ENCODE measurements at places on chromosomes 12 and 14.

DNA sequence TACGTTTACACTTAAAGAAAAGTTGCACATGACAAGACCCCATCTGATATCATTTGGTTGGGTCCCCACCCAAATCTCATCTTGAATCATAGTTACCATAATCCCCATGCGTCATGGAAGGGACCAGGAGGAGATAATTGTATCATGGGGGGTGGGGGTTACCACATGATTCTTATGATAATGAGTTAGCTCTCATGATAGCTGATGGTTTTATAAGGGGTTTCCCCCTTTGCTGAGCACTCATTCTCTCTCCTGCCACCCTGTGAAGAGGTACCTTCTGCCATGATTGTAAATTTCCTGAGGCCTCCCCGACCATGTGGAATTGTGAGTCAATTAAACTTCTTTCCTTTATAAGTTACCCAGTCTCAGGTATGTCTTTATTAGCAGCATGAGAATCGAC lies 60.3 kb downstream of the PHLDA1 start:
- no peak for DNase-seq

GRCh38 chr12:95942101-95942523 lies 302 bp downstream of the CCDC38 start:
- no peak for DNase-seq

GRCh38 chr12:115870021-115870420 lies 407.5 kb downstream of the MED13L start:
- no peak for DNase-seq

- DNase-seq: no peak
These were observed 1.3 kb downstream of the ZFHX2 start for GRCh38 chr14:23550131-23550811.

DNA sequence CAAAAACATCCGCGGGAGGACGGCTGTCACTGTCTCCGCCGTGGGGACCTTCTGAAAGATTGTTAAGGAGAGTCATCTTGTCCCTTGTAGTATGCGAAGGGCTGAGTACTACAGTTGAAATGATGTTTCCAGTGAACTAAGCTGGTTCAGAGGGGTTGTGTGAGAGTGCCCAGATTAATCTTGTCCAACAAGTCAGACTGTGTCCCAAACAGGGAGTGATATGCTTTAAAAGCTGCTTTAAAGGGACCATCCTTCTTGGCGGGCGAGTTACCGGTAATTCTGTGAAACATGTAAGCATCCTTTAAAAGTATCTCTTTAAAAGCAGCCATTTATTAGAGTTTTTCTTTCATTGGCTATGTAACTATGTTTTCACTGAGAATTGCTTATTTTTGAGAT lies 1.1 kb downstream of the WDR20 start:
- DNase-seq: no peak

GRCh38 chr12:123533672-123534643 lies at the start of gene RILPL1:
RILPL1 (minus strand) TSS chr12:123533719; CDS start chr12:123533482, 237 bp downstream.
- DNase-seq: no peak

DNA sequence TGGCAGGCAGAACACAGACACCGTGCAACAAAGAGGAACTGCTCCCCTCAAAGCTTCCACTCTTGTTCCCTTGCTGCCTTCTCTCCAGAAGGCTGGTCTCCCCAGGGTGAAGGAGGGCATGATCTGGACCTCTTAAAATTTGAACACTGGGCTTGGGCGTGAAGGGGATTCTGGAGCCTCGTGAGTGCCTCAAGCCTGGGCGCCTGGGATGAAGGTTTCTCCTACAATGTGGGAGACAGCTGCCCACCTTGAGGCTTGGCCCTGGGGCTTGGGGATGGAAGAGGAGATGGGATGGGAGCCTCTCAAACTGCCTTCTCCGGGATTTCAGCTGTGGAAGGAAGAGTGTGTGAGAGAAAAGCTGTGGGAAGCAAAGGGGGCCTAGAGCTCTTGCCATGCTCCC lies 7.8 kb upstream of the RIN3 start:
- DNase-seq: no peak

GRCh38 chr14:42224053-42224888 lies 617.6 kb downstream of the LRFN5 start:
- DNase-seq: no peak

DNA sequence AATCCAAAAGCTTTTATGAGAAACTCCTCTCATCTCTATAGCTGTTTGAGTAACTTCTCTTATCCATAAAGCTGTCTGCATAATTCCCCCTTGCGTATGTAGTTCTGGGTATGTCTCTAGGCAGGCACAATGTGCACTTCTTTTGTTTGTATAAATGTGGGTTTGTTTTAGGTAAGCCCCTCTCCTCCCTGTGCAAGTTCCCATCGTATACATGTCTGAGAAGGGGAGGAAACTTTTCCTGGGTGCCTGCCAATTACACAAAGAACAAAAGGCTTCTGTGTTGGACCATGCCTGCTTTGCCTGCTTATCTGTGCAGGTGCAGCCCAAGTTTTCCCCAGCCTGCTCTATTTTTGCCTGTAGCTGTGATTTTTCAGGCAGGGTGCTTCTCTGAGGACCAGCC lies 96.7 kb downstream of the CCER1 start:
- no peak for DNase-seq

DNA sequence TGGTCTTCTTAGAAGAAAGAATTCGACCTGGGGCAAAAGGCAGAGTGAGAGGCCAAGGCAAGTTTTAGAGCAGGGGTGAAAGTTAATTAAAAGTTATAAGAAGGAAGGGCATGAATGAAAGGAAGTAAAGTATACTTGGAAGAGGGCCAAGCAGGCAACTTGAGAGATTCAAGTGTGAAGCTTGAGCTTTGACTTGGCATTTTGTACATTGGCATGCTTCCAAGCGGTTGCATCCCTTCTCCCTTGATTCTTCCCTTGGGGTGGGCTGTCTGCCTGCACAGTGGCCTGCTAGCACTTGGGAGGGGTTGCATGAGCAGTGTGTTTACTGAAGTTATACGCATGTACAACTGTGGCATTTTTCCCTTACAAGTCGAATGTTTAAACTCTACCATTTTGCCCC lies 74.8 kb upstream of the MGAT4C start:
- no peak for DNase-seq

DNA sequence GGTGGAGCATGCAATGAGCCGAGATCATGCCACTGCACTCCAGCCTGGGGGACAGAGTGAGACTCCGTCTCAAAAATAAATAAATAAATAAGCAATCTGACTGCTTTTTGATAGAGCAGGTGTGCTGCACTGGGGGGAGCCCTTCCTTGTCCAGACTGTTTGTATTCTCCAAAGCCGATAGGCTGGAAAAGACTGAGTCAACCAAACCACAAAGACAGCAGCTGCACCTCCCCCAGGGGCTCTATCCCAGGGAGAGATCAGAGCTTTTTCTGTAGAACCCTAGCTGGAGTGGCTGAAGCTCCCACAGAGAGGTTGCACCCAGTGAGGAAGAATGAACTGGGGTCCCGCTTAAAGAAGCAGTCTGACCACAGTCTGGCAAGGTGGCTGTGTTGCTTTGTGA lies 45.8 kb upstream of the LALBA start:
- no peak for DNase-seq

- no peak for DNase-seq
These were observed 49.8 kb downstream of the CKAP4 start for GRCh38 chr12:106197906-106198623.

- no peak for DNase-seq
These were observed 231.2 kb downstream of the AKAP6 start for GRCh38 chr14:32560209-32560857.

- no peak for DNase-seq
These were observed 88.3 kb downstream of the TESC start for GRCh38 chr12:117010693-117011451.

- no peak for DNase-seq
These were observed 1514.9 kb upstream of the TMEM132C start for GRCh38 chr12:126752021-126752420.

- no peak for DNase-seq
These were observed 9.0 kb upstream of the IQSEC3 start for GRCh38 chr12:57539-57938.

GRCh38 chr14:63257299-63257698 lies 53.1 kb downstream of the RHOJ start:
- DNase-seq: no peak

GRCh38 chr14:60738843-60739508 lies 4.4 kb downstream of the MNAT1 start:
- DNase-seq: no peak

DNA sequence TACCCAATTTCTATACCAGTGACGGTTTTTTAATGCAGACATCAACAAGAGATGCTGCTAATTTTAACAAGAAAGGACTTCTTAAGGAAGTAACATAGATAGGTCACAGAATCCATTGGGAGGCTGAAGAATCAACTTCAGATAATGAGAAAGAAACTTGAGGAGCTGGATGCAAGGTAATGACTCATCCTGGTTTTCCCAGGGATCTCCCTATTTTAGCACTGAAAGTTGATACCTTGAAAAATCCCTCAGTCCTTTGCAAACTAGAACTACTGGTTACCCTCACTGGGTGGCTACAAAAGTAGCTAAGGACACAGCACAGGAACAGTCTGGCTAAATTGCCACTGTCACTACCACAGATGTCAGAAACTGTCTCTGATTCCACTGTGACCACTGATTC lies 561.9 kb downstream of the FLRT2 start:
- no peak for DNase-seq

DNA sequence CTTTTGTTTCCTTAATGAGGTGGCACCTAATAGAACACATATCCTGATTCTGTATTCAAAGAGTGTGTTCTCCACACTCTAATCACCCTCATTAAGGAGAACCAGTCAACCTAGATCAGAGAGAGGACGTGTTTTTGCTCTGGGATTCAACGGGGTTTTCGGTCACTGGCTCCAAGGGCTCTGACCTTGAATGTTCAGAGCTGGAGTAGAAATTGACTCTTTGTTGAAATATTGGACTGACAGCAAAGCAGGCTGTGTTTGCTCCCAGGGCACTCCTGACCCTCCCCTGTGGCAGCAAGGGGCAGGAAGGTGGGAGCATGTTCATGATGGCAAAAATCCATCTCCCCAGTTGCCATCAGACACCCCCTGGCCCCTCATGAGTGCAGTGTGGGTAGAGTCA lies 1193.0 kb downstream of the AACS start:
- DNase-seq: no peak

Data from stimulated activated CD8-positive, alpha-beta memory T cell treated with anti-CD3 and anti-CD28 coated beads, Interleukin-4, amount 100 ng/mL, for 4 hours (primary cell).